CD4-positive, alpha-beta memory T cell (primary cell): ENCODE measurements at places on chromosomes 4 and X.

DNA sequence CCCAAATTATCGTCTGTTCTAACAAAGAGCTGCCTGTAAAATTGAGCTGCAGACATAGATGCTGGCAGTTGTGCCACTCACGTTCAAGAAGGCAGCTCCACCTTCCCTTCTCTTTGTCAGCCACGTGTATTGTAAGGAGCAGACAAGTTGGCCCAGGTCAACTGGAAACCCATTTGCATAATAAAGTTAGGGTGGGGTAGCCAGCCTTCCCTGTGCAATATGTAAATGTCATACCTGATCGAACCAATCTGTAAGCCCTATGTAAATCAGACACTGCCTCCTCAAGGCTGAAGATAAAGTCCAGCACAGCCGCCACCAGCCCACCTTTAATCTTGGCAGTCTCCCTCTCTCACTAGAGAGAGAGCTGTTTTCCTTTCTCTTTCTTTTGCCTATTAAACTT lies 117.2 kb downstream of the TMEM144 start:
- DNase-seq = no peak

DNA sequence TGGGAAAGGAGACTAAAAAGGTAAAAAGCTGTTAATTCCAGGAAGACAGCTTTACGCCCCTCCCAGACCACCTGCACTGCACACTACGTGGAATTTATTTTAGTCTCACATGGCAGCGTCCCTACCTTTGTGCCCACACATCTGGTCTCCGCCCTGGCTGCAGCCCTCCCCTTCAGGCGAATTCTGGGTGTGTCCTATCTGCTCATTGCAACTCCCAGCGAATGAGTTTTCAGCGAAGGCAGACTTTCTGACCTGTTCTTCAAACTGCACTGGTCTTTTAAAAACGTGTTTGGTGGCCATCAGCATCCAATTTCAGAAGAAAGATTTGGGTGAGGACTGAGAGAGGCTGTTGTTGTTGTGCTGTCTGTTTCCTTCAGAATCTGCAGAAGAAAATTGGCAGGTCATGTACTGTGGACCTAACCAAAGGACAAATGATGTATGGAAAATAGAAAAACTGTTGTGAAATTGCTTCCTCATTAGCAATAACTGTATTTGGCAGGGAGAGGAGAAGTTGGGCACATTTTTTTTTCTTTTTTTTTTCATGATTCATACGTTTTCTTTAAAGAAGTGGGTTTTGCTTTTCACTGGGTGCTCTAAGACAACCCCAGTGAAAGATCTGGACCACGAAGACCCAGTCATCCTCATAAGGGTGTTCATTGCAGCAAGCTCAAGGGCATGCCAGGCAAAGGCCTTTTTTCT lies 4.2 kb downstream of the TLR8 start:
- no peak for DNase-seq

- no peak for DNase-seq
Observed at GRCh38 chrX:129694805-129695204, 40.0 kb upstream of the APLN start.

- DNase-seq = no peak
Observed at GRCh38 chrX:13605611-13606010, 36.2 kb downstream of the EGFL6 start.

DNA sequence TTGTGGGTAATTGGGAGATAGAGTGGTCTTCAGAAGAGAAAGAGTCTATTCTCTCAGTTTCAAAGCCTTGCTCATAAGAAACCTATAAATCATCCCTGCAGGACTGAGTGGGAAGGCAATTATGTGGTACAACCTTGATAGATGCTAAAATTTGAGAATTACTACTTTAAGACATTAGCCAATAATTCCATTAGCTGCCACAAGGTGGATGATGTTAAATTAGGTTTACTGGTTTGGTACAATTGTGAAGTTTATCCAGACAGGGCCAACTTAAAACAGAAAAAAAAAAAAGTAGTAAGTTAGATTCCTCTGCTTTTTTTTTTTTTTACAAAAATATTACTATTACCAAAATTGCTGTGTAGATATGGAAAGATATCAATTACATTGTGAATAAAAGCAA lies 73.2 kb upstream of the AMOT start:
- no peak for DNase-seq

DNA sequence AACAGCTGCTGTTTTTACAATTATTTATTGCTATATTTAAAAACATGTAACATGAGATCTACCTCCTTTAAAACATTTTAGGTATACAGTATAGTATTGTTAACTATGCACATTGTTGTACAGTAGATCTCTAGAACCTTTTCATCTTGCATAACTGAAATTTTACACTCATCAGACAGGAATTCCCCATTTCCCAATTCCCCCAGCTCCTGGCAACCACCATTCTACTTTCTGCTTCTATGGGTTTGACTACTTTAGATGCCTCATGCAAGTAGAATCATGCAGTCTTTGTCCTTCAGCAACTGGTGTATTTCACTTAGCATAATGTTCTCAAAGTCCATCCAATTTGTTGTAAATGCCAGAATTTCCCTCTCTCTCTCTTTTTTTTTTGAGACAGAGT lies 9.7 kb upstream of the LSM6 start:
- no peak for DNase-seq

DNA sequence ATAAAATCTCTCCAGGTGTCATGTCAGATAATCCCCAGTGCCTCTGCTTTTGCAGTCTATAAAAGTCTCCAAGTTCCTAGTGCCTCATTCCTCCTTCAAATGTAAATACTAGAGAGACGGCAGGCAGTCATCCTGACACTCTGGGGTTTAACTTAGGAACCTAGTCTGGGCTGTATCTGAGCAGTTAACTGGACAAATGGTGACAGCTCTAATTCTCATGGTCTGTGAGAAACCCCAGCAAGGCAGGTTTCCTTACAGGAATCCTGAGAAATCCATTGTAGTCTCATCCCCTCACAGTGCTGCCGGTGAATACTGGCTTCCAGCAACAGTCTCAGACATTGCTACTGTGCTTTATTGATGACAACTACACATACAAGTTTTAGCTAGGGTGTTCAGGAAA lies 246.8 kb downstream of the SNCA start:
- no peak for DNase-seq

DNA sequence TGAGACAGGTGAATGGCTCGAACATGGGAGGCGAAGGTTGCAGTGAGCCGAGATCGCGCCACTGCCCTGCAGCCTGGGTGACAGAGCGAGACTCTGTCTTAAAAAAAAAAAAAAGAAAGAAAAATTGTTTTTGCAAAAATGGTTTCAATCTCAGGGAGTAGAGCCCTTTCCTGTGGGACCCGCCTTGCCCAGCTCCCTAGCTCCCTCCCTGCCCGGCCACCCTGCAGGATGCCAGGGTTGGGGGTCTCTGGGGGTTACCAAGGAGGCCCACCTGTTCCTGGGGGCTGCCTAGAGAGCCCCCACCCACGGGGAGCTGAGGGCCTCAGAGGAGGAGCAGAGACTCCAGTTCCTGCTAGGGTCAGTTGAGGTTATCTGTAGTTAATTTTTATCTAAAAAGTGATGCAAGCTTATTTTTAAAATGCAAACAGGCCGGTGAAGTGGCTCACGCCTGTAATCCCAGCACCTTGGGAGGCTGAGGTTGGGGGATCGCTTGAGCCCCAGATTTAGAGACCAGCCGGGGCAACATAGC lies 18.7 kb upstream of the PLCXD1 start:
- no peak for DNase-seq

GRCh38 chr4:24753519-24753918 lies 41.9 kb upstream of the SOD3 start:
- DNase-seq = no peak

- DNase-seq = peak; percentile 10
Observed at GRCh38 chr4:158667651-158668198, 4.0 kb downstream of the C4orf46 start.

- no peak for DNase-seq
Observed at GRCh38 chr4:185398618-185399017, 2.0 kb downstream of the ANKRD37 start.

GRCh38 chr4:168502861-168503260 lies 6.0 kb downstream of the PALLD start:
- DNase-seq = no peak

DNA sequence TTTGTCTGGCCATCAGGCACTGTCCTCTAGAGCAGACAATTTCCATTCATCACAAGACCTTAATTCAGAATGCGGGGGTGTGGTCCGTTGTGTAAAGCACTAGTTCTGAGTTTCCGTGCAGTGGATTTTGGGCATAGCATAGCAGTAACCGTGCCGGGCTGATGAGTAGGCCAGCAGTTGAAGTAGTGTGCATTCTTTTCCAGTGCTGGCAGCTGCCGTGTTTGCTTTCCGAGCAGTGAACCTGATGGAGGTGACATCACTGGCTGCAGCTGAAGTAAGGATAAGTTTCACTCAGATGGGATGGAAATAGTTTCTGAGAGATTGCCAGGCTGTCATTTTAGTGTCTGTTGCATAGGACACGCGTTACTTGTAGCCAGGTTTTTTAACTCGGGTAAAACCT lies 107.0 kb upstream of the STIM2 start:
- DNase-seq = no peak

DNA sequence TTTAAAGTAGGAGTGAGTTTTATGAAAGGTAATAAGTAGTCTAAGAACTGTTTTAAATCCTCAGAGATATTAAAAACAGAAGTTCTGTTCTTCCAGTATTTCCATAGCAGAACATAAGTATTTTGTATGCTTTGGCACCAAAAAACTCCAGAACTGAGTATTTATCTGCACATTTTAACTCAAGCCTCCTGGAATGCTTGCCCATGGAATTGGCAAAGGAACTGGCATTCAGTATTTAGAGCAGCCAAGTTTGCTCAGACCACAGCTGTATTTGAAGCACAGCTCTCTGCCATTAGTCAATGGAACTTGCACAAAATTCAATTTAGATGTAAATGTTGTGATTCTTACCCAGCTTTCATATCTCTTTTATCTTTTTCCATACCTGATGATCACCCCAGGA lies 42.2 kb downstream of the NDNF start:
- DNase-seq = no peak

- no peak for DNase-seq
Observed at GRCh38 chrX:108307132-108308085, 130.8 kb downstream of the COL4A6 start.

DNA sequence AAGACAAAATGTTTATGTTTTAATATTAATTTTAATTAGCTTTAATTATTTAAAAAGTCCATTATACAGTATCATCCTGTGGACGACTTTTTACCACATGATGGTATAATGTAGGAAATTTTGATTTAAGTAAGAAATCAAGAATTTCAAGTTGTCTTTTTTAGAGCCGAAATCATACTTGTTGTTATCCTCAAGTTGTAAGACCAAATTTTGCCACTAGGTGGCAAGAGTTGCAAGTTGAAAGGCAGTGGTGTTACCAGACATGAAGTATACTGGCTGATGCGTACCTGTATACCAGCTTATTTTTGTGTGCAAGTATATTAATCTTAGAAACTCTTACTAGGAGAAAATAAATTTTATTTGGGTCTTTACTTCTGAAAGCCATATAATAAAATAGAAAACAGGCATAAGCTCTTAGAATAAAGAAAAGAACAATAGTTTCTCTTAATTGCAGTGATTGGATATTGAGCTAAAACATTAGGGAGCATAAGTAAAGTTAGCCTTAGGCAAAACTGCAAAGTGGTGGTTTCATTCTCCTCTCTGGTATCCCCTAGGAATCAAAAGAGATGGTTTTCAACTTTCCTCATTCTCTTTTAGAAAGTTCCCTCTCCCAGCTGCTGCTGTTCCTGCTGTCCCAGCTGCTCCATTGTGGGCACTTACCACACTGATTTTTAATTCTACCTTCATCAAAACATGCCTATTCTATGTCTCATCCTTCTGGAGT lies 118.0 kb upstream of the WDFY3 start:
- no peak for DNase-seq

DNA sequence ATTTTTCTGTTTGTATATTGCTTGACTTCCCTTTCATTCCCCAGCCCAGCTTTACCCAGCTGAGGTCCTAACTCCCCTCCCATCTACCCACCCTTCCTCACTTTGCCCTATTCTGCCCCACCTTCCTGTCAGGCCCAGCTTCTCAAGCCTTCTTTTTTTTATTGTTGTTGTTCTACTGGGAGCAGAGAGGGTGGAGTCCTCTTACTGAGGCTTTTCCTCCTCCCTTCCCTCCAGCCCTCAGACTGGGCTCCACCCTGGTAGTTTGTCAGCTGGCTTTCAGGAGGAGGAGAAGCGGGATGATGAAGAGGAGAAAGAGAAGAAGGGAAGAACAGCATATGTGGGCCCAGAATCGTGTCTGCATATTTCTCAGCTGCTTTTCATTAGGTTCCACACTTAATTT lies 3.2 kb upstream of the KLF8 start:
- DNase-seq = no peak
